ENCODE measurements at places on chromosomes 2 and 18. TPM values are rescaled to one million over a fixed set of nuclear protein-coding genes. Genes with fewer than 3 reads are reported as not detected.

The RAB6C gene
- total RNA-seq, result 0.34 TPM

The ITPRIPL1 gene
- 5.5 TPM for total RNA-seq

The RPE gene
- total RNA-seq, result 45.3 TPM

The DCDC2C gene
- not detected for total RNA-seq

The NAT8 gene
- total RNA-seq, result not detected

The SPDYA gene
- total RNA-seq, result 0.34 TPM

The DSC2 gene
- total RNA-seq, result 31.8 TPM

The SMAD7 gene
- total RNA-seq, result 54.3 TPM

The TMEM131 gene
- total RNA-seq, result 16.8 TPM

The CYTIP gene
- total RNA-seq, result 0.34 TPM

The SH2D6 gene
- not detected for total RNA-seq

The DUSP19 gene
- total RNA-seq, result 0.58 TPM

The DPP10 gene
- total RNA-seq, result 2.4 TPM

The ABCA12 gene
- 9.3 TPM for total RNA-seq

The DNAH6 gene
- total RNA-seq, result 0.27 TPM

The PAIP2B gene
- 2.9 TPM for total RNA-seq

The CPLX4 gene
- not detected for total RNA-seq

The MYOM1 gene
- total RNA-seq, result 0.04 TPM

The MZT2B gene
- total RNA-seq, result 262 TPM

The OTOS gene
- not detected for total RNA-seq

The ARL6IP6 gene
- 32.0 TPM for total RNA-seq

The HRH4 gene
- not detected for total RNA-seq

The IL36RN gene
- 0.04 TPM for total RNA-seq

The LYPD1 gene
- total RNA-seq, result 53.2 TPM

The SUCLG1 gene
- total RNA-seq, result 48.4 TPM

The FN1 gene
- 2,610 TPM for total RNA-seq

The PROM2 gene
- 3.4 TPM for total RNA-seq

The SCN9A gene
- 7.2 TPM for total RNA-seq

The ACVR1 gene
- total RNA-seq, result 22.5 TPM

The FSHR gene
- total RNA-seq, result not detected

The SERPINB13 gene
- not detected for total RNA-seq

The REG3G gene
- not detected for total RNA-seq

The CDH2 gene
- total RNA-seq, result 196 TPM

The GIGYF2 gene
- total RNA-seq, result 46.7 TPM

The SYT4 gene
- not detected for total RNA-seq
